Lung microvascular endothelial cell (primary cell): ENCODE measurements at places on chromosomes 16 and 17. TPM values are rescaled to one million over a fixed set of nuclear protein-coding genes. Genes with fewer than 3 reads are reported as not detected.

The SHISA9 gene
- total RNA-seq = not detected in 2 replicates

GRCh38 chr16:70685061-70685937 lies 554 bp downstream of the MTSS2 start:
- no peak for DNase-seq

The MCRIP2 gene
- 10.5 and 11.9 TPM in 2 replicates for total RNA-seq

GRCh38 chr17:35554668-35555067 lies 6.0 kb downstream of the SLFN14 start:
- no peak for DNase-seq

The EPN2 gene
- total RNA-seq = 13.1 and 20.6 TPM in 2 replicates

The LGALS3BP gene
- total RNA-seq = 2.4 TPM in 2 replicates

The ESRP2 gene
- total RNA-seq = 0.44 and 1.6 TPM in 2 replicates

- peak; percentile 91 for DNase-seq
Measured at GRCh38 chr16:88315543-88316105, 67.1 kb upstream of the ZNF469 start.

The NPIPA3 gene
- total RNA-seq = 0.22 and 0.40 TPM in 2 replicates

DNA sequence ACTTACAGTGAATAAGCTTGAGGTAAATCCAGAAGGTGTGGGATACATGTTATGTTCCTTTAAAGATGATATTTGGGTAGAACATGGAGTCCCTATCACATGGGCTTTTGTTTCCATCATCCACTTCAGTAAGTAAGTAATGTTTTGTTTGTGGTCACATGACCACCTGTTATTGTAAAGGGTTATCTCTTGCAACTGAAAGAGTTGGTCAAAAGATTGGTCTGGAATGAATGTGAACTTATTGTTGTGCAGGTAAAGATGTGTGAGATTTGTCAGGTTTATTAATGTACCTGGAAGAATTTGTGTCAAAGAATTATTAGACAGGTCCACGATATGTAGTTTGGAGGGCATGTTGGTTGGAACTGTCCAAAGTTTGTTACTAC lies 1.6 kb downstream of the OMG start:
- no peak for DNase-seq

The CBLN1 gene
- not detected in 2 replicates for total RNA-seq

DNA sequence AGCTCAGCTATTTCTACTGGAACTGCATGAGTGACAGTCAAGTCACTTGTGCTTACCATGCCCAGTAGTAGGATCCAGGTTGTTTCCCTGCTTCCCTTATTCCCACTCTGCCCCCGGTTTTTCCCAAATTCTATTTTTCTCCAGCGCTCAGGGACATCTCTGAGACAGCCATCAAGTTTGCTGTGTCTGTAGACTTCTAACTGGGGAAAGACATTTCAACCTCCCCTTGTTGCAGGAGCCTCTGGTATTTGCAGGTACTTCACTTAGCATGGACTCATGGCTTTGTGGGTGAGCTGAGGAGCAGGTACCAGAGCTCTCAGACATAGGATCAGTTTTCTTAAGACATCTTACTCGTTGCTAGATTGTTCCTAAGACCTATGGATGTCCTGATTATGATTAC lies 801.6 kb upstream of the RBFOX1 start:
- DNase-seq = no peak

GRCh38 chr17:29115961-29116803 lies 64.0 kb downstream of the MYO18A start:
- peak; percentile 38 for DNase-seq

The ZNF747 gene
- total RNA-seq = 4.8 and 7.7 TPM in 2 replicates
